ENCODE measurements at places on chromosomes 5 and 9. TPM values are rescaled to one million over a fixed set of nuclear protein-coding genes. Genes with fewer than 3 reads are reported as not detected.
A peak's percentile ranks its signal among the peaks of the same experiment; 100 is the strongest.

- no peak for DNase-seq
These were observed 724 bp downstream of the MACROH2A1 start for GRCh38 chr5:135398160-135398854.

GRCh38 chr9:14317667-14318320, 3.9 kb upstream of the NFIB start:
- DNase-seq, result peak; percentile 9

Gene QRFP
- total RNA-seq, result not detected

DNA sequence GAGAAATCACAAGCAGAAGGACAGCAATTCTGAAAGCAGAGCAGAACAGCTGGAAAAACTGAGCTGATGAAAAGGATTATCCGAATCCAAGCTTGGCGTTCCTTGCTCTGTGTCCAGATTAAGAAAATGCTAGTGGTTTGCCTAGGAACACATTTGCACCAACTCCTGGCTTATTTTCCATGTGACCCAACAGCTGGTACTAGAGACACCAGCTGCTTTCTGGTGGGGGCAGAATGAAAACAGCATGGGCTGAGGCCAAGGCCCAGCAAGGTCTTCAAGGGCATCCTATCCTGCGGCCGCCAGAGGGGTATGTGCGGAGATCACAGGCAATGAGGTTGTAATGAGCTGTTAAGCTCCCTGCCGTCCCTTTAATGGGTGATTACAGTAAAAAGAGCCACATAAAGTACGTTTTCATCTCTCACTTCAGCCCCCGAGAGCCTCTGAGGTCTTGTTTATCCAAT, 131.5 kb downstream of the DOCK8 start:
- no peak for DNase-seq

DNA sequence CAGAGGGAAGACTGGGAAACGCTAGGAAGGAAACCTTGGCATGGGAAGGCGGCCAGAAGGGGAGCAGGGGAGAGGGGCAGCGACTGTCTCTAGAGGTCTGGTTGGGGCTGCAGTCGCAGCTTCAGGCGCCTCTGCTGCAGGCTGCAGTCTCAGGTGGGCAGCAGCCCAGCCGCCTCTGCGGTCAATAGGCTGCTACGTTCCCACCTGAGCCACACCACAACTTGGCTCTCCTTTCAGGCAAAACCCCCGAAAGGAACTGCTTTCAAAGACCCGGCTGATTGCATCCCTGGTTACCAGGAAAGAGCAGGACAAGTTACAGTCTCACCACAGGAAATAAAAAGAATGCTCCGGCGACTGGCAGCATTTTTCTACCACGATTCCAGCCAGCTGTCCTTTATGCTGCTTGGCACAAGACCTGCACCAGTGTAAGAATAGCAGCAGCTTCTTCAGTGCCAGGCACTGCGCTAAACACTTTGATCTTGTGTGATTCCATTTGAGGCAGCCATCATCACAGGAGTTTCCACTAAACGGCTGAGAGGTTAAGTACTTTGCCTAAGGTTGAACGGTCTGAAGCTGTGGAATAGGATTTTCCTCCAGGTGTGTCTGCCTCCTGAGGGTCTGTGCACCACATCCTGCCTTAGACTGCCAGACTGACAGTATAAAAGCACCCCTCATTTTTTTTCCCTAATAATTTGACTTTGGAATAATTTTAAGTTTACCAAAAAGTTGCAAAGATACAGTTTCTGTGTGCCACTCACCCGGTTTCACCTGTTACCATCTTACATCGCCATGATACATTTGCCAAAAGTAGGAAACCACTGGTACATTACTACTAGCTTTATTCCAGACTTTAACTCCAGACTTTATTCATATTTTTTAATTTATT, 7.5 kb downstream of the RPS14 start:
- DNase-seq, result no peak

GRCh38 chr9:6910032-6910431, 152.3 kb downstream of the KDM4C start:
- DNase-seq, result peak; percentile 9

- no peak for DNase-seq
These were observed 40.5 kb downstream of the SEMA4D start for GRCh38 chr9:89457376-89457855.

Gene GALNT10
- total RNA-seq, result 42.8 TPM

Gene SH3GLB2
- total RNA-seq, result 111 TPM

- DNase-seq, result peak; percentile 23
These were observed 585.1 kb downstream of the TLE4 start for GRCh38 chr9:80156756-80157472.

GRCh38 chr5:79561525-79561893, 47.6 kb upstream of the HOMER1 start:
- DNase-seq, result no peak

Gene ACER2
- total RNA-seq, result 5.5 TPM

GRCh38 chr5:179194201-179194910, 134.2 kb downstream of the ZNF354C start:
- DNase-seq, result no peak

Gene RASGEF1C
- not detected for total RNA-seq

GRCh38 chr9:97284798-97285197, 22.7 kb upstream of the CCDC180 start:
- no peak for DNase-seq

Gene IL4
- total RNA-seq, result not detected

- DNase-seq, result no peak
These were observed 27.1 kb downstream of the FRMD3 start for GRCh38 chr9:83511051-83511450.

Gene ZDHHC11B
- 0.52 TPM for total RNA-seq

Gene SLC6A3
- 0.24 TPM for total RNA-seq
